ENCODE measurements at places on chromosomes 11 and 22.

GRCh38 chr11:57397394-57397990 is 7.0 kb upstream of the PRG2 start:
- DNase-seq, result no peak

- no peak for DNase-seq
These were observed 9.8 kb downstream of the CHRDL2 start for GRCh38 chr11:74721479-74721835.

GRCh38 chr11:115501502-115501892 is 2.7 kb downstream of the CADM1 start:
- no peak for DNase-seq

- DNase-seq, result peak; percentile 71
These were observed 20.3 kb upstream of the MRPL17 start for GRCh38 chr11:6703247-6704063.

GRCh38 chr22:50317674-50318073 is 9.1 kb downstream of the DENND6B start:
- DNase-seq, result no peak

GRCh38 chr11:127639916-127640315 is 639.3 kb upstream of the KIRREL3 start:
- DNase-seq, result no peak

DNA sequence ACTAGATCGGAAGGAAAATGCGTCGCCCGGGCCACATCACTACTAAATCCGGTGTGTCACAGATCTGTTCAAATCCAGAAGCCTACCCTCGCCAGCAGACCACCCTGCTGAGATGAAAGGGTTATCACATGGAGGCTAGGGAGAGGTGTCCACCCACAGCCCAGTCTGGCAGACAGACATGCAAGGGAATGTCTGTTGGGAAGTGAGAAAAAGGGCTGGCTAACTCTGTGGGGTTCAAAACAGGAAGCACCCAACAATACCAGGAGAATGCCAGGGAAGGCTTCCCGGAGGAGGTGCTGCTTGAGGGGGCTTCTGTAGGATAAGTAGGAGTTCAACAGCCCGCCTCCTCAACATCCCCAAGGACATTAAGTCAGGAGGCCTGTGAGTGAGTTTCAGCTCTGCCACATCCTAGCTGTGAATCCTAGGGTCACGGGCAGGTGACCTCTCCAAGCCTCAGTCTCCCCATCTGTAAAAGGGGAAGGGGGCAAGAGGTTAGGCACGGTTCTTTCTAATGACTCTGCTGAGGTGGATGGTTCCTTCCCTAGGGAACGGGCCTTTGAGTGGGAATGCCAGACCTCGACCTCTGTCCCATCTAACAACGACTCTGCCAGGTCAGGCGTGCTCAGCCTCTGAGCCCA is 1.1 kb downstream of the TPST2 start:
- no peak for DNase-seq

GRCh38 chr11:3134651-3135480 is 30.2 kb downstream of the OSBPL5 start:
- no peak for DNase-seq

DNA sequence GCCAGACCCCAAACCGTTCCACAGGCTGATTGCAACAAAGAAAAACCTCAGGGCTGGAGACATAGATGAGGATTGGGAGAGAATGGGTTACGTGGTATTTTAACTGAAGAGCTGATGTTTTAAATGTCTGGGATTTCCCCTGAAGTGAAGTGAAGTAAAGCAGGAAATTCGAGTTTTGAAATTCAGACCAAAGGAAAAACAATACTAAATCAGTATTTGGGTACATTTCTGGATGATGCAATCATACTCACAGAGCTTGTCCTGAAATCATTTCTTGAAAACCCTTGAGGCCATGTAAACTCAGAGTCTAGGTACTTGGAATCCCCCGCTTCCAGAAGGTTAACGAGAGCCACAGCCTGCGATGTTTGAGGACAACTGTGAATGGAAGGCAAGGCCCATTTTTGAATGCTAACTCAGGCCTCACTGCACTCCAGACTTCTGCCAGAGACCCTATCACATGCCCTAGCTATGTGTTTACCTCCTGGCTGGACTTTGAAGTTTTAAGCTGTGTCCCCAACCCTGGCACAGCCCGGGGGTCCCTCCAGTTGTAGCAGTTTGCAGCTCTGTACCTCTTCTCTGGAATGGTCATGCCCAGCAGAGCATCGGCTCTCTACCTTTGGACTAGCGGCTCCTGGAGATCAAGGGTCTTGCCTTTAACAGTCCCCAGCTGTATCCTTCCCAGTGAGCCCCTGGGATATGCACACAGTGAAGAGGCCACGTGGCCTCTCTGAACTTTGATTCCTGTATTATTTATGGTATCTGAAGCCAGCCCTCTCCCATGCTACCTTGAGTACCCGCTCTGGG is 5.4 kb upstream of the FTH1 start:
- peak; percentile 95 for DNase-seq

DNA sequence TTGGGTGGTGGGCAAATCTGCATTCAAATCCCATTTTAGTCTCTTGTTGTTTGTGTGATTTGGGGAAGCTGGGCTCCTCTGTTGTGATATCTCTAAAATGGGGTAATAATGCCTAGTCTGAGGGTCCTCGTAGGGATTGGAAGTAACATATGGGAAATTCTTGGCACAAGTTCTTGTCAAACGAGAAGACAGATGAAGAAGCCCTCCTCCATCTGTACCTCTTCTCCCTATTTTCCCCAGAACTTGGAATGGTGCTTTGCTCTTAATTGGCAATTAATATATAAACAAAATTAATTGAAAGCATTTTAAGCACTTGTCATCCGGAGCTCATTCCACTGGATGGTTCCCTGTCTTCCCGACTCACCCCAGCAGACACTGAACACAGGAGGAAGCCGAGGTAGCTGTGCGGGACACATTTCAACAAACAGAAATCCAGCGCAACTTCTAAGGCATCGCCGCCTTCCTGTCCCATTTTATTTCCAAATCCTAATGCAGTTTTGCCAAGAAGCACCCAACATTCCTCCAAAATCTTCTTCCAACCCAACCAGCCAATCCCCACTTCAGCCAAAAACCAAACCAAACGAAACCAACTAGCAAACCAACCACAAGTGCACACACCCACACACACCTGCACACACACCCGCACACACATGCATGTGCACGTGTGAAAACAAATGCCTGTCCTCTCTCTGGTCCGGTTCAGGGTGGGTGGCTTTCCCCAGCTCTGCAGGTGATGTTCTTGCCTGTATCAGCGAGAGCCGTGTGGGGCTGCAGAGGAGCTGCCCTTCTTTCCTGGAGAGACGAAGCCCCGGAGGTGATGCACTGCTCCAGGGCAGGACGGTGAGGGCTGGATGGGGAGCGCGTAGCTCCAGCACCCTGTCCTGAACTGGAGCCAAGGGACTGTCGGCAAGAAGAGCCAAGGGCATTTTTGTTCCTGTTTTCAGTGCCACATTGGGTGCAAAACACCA is 100.8 kb upstream of the B3GAT1 start:
- no peak for DNase-seq

DNA sequence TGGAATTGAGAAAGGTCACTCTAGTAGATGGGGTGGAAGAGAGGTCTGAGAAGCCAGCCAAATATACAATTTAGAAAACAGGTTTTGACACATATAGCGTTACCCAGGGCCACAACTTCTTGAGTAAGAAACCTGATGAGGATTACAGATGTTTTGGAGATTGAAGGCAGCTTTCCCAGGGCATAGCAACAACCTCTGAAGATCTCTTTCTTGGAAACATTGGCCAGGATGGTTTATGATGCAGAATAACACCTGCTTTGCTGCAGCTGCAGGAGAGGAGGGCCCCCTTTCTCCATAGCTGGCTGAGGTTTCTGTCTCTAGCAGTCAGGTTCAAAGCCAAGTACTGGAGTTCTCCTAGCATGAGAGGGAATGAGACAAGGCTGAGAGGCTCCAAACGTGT is 75.1 kb upstream of the NUP50 start:
- DNase-seq, result no peak

DNA sequence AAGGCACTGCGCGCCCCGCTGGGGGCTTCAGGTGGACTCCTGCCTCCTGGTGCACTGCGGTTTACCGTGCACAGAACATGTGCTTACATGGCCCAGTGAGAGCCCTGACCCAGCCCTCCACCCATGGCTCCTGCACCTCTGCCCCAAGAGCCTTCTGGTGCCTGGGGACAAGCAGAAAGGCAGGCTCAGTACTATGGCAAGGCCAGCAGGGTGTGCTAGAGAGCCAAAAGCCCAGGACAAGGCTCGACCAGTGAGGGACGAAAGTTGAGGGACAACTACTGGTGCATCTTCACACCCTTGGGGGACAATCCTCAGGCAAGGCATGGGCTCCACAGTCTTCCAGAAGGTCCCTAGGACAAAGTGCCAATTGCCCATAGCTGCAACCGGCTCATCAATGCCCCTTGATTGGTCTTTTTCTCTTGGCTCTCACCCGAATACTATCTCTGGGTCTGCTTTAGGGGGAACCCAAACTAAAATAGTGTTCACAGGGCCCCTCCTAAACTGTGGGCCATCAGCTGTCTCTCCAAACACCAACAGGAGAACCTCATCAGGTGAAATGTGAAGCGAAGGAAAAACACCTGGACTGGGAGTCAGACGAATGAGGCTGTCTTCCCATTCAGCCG is 13.5 kb downstream of the PGA5 start:
- peak; percentile 57 for DNase-seq

- no peak for DNase-seq
These were observed 2.6 kb upstream of the P2RY2 start for GRCh38 chr11:73215191-73216134.

- DNase-seq, result no peak
These were observed 113.5 kb downstream of the MN1 start for GRCh38 chr22:27687984-27688545.

GRCh38 chr22:46108564-46109473 is 41.5 kb upstream of the PPARA start:
- no peak for DNase-seq

GRCh38 chr11:123537726-123538125 is 107.7 kb downstream of the GRAMD1B start:
- no peak for DNase-seq

GRCh38 chr11:70070706-70071105 is 7.4 kb upstream of the ANO1 start:
- no peak for DNase-seq

- DNase-seq, result no peak
These were observed 89.4 kb upstream of the THY1 start for GRCh38 chr11:119512369-119512768.

DNA sequence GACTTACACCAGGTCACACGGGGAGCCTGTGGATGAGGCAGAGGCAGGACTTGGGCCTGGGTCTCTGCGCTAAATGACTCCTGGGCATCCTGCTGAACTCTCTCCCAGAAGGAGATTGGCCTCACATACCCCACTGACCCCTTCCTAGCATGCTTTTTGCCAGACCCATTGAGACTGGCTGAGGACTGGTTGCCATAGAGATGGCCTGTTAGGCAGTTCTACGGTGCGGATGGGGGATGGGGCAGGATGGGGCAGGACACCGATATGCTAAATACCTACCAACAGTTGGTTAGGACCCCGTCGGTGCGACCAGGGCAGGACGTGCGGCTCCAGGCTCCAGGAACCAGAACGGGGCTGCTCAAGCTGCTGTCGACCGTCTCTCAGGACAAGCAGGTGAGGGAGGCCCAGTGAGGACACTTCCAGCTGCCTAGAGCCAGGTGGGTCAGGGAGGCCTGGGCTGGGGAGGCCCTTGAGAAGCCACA is at the start of gene TSGA10IP:
TSS of gene TSGA10IP (plus strand) at position 51 of the 482 bp plus-strand sequence. CDS start at position 247, 196 bp downstream.
- no peak for DNase-seq

DNA sequence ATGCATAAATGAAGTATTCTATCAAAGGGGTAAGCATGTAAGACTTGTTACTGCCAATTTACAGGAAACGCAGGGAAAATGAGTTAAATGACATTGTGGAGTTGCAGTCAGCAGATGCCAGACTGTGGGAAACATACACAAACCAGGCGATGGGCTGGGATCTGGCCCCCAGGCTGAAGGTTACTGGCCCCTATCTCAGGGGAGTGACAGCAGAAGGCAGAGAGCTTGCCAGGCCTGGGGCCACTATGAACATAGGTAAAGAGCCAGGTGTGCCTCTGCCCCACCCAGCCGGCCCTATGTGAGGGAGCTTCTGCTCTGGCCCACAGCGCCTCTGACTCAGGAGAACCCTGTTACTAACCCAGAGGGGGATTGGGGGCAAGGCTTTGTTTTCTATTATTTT is 26.1 kb upstream of the SLC25A1 start:
- no peak for DNase-seq

GRCh38 chr22:28771195-28771791 is 1.2 kb upstream of the CCDC117 start:
- no peak for DNase-seq

DNA sequence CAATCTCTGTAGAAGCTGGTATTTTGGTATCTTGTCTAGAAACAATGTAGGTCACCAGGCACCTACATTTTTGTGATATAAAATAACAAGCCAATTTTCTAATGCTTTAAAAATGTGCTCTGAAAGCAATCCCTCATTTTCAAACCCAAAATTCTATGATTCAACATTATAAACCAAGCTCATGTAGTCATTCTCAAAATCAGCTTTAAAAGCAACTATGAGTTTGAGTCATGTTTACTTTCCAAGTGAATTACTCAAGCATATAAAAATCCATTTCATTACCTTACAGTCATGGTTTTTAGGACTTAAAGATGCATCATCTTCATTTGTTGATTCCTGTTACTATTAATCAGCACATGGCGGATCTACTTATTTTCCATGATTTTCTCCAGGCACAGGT is 216.4 kb downstream of the GRM5 start:
- DNase-seq, result peak; percentile 55

- DNase-seq, result no peak
These were observed 802 bp upstream of the PIM3 start for GRCh38 chr22:49959782-49960158.

GRCh38 chr11:42552786-42553185 is 759.0 kb upstream of the API5 start:
- no peak for DNase-seq

DNA sequence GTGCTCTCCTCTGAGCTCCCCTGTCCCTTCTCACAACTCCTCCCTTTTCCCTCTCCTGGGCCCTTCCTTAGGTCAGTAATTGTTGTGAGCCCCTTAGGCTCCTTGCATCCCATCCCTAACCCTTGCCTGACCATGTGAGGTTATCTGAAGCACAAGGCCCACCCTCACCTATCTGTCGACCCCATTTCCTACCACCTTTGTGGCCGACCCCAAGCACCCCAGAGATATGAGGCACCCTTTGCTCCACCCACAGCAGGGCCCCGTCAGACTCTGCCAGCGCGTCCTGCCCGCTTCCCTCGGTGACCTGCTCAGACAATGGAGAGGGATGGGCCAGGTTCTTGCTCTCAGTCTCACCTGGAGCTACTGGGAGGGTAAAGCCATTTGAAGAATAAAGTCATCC is 1.3 kb downstream of the GNG3 start:
- DNase-seq, result no peak

DNA sequence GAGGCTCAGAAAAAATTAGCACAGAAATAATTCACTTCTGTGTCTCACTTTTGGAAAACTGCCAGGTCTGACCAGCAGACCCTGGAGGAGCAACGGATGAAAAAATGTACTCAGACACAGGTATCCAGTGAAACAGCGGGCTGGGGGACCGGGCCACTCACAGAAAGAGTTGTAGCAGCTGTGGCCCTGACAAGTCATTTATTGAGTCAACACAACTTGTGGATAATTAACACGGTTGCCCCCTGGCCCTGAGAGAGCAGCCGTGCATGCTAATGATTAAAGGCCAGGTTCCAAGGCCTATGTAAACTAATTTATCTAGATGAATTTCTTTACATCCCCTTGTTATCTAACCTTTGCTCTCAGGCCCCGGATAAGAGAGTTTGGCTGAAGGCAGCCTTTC is 131.3 kb downstream of the AASDHPPT start:
- no peak for DNase-seq

GRCh38 chr11:16924826-16925560 is 89.2 kb downstream of the PLEKHA7 start:
- DNase-seq, result peak; percentile 20
